ENCODE measurements at places on chromosomes 1 and 21. TPM values are rescaled to one million over a fixed set of nuclear protein-coding genes. Genes with fewer than 3 reads are reported as not detected.

Gene TRIM63
- 0.29 TPM for total RNA-seq

Gene C1QC
- total RNA-seq = 414 TPM

DNA sequence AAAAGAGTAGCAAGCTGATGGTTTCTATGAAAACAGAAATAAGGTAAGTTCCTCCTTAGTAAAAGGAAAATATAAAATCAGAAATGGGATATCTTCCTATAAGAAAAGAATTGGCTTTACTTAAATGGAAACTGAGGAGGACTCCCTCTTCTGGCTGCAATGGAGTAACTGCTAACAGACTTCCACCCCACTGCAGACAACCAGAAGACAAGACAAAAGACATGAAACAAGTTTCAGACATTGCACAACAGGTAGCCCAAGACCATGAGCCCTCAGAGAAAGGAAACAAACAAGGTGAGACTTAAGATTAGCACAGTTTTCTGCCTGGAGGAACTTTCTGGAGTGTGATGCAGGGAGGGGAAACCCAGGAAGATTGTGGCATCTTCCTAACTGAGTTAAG is 17.0 kb upstream of the OLFML2B start:
- no peak for DNase-seq

GRCh38 chr1:33176362-33176850 is 5.4 kb downstream of the TRIM62 start:
- DNase-seq = no peak

DNA sequence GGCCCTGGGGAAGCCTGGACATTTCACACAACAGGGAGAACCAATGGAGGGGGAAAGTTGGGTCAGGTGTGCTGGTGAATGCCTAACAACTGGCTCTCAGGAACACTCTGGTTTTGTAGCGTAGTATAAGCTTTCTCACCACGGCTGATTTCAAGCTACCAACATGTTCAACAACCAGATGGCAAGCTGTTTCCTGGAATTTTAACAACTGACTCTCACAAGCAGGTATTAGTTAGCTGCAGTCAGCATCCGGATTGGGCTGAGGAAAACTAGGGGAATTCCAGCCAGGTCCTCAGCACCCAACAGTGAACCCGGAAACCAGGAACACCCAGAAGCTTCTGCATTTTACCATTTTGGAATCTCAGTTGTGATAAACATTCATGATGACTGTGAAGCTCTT is 162.3 kb upstream of the CAMK1G start:
- DNase-seq = no peak

DNA sequence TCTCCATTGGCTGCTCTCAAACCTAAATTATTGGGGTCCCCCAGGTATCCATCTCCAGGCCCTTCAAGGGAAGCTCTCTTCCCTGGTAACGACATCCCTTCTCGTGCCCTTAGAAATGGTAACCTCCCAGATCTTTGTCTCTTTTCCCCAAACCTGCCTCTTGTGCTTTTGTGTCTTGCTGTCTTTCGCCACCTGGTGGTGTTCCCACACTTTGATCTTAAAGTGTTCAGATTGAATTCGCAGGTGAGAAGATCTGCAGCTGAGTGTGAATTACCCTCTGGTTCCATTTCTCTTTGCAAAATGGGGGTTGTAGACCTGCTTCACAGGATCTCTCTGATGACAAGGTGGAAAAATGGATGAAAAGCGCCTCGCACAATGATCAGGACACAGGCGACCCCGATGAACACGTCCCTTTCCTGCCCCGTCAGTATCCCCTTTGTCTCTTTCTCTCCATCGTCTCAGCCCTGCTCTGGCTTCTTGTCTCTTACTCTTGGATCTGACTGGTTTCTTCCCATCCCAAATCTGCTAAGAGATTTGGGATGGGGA is 53.1 kb downstream of the DOP1B start:
- DNase-seq = no peak

Data from posterior vena cava (tissue), 2 donors.